ENCODE measurements at places on chromosomes 1 and 21.
A peak's percentile ranks its signal among the peaks of the same experiment; 100 is the strongest.

GRCh38 chr1:29673669-29674626 is 437.6 kb downstream of the PTPRU start:
- DNase-seq, result no peak

DNA sequence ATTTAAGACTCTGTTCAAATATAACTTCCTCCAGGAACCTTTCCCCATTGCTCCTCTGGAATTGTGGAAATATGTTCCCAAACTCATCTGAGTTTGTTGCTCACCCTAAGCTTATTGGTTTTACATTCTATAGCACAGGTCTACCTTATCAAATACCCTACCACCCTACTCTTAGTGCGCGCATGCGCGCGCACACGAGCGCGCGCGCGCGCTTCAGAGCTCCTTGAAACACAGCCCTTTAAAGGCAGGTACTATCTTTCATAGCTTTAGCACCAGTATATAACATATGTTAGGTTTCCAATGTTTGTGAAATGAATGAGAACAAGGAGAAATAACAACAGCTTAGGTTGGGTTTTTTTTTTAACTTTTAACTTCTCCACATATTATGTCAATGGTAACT is 3.5 kb downstream of the IPP start:
- no peak for DNase-seq

GRCh38 chr1:154186177-154186576 is 5.7 kb downstream of the TPM3 start:
- DNase-seq, result peak; percentile 32

DNA sequence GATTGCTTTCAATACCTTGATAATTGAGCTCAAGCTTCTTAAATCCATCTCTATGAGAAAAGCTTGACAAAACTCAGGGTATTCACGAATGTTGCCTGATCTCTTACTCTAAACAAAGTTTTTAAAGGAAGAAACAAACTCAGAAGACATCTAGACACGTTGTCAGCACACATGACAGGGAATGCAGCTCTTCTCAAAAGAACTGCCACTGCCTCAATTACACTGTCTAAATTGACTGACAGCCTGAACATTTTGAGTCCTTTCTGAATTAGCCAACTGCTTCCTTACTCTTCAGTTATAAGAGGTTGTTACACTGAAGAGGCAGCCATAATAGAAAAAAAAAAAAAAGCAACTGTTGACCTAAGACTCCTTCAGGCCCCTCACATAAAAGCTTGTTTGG is 1646.7 kb upstream of the B3GALT2 start:
- DNase-seq, result no peak

DNA sequence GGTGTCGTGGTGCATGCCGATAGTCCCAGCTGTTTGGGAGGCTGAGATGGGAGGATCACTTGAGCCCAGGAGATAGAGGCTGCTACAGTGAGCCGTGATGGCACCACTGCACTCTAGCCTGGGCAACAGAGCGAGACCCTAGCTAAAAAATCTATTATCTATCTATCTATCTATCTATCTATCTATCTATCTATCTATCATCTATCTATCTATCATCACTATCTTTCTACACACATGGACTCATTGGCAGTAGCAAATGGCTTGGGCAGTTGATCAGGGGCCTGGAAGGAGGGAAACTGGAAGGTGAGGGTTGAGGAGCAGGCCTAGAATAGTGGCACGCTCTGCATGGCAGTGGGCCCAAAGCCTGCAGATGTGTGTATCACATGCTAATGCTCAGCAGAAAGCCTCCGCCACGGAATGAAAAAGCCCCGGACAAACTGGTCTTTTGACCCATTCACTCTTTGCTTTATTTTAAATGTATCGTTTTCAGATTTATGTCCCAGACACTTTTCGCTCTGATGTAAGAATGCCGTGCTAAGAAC is 7.3 kb upstream of the HUNK start:
- DNase-seq, result no peak

- DNase-seq, result no peak
These were observed 98.3 kb upstream of the MAGI3 start for GRCh38 chr1:113291777-113292602.

DNA sequence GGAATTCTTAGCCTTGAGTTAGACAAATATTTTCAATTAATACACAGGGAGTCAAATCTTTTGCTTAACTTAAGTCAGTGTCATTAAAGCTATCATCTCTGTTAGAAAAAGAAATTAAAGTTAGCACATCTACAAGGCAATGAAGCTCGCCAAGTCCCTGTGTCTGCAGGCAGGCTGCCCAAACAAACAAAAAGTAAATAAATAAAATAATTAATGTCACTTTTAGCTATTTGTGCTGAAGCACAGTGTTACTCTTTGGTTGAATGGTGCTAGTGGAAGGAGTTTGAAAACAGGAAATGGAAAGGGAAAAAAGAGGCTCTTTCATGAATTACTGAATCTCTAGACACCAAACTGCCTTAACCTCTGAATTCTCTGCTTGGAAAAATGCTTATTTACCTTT is 37.1 kb upstream of the COL11A1 start:
- no peak for DNase-seq

- DNase-seq, result no peak
These were observed 39.6 kb upstream of the RXRG start for GRCh38 chr1:165484532-165484931.

DNA sequence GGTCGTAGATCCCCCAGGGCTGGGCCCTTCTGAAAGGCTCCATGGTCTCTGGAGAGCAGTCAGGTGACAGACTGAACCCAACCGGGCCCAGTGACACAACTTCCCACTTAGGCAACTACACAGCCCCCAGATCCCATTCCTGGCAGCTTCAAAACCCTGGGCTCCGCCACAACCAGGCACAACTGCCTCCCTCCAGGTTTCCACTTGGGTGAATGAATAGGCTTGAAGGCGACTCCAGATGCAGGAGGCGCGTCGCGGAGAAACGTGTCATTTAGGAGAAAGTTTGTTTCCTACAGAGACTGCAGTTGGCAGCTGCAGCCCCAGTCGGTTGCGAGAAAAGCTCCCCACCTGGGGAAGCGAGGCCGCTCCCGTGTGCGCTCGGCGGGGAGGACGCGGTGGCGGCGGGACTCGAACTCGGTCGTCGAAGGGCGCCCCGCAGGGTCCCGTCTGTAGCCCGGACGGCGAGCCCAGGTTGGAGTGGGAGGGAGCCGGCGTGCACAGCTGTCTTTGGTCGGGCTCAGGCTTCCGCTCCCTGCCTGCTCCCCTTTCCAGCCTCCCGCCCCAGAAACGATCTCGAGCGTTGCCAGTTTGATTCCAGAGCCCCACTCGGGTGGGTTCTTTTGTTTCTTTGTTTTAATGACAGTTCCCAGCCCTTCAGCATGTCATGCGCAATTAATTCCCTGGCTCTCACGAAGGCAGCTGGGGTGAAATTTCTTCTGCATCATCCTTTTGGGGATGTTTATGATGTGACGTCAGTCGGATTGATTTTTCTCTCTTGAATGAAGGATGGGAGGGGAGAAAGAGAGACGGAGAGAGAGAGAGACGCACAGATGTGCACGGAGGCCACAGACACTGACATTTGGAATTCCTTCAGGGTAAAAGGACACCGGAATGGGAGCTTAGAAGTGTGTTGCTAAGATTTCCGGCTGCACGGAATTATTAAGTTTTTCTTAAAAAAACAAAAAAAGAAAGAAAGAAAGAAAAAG is 862 bp upstream of the SGIP1 start:
- no peak for DNase-seq
